ENCODE measurements at places on chromosomes 1 and 21.

DNA sequence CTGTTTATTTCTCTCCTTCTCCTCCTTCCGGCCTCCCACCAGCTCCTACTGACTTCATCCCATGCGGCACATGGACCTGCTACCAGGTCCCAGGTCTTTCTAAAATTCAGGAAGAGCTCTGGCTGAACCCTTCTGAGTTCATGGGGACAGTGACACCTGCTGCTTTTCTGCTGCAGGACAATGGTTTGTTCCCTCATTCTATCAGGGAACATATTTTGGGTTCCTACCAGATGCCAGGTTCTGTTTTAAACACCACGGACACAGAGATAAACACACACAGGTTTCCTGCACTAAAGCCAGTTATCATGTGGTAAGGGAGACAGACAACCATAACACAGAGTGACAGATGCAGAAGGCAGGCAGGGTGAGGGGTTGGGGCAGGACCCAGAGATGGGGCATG is 114.0 kb upstream of the RAB4A start:
- DNase-seq, result no peak

DNA sequence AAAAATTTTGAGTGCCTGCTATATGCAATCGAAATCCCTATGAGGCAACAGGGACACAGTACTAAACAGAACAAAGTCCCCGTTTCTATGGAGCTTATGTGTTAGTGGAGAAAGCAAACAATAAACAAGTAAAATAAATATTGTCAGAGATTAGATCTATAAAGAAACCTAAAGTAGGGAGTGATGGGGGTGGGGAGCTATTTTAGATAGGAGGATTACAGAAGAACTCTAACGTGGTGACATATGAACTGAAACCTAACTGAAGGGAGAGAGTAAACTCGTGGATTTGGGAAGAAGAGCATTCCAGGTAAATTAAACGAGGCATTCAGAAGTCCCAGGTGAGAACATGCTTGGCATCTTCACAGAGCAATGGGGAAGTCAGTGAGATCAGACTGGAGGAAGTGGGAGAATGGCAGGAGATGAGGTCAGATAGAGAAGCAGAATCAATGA is 154.5 kb downstream of the DENND1B start:
- no peak for DNase-seq

- no peak for DNase-seq
Observed at GRCh38 chr21:35216996-35217395, 167.9 kb upstream of the RUNX1 start.

DNA sequence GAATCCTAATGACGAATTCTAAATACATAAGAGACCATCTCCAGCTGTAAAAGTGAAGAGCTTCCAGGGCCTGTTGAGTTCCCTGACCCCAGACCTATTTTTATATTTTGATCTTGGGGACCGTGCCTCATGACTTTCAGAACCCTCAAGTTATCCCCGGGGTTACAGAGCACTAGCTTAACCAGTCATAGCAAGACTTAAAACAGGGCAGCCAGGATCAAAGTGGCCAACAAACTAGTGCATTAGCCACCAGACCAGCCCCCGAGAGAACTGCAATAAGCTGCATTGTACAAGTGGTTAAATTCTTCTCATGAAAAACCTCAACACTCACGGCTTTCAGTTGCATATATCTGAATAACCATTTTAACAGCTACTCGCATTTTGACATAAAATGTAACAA is 183.0 kb downstream of the BARHL2 start:
- DNase-seq, result no peak

DNA sequence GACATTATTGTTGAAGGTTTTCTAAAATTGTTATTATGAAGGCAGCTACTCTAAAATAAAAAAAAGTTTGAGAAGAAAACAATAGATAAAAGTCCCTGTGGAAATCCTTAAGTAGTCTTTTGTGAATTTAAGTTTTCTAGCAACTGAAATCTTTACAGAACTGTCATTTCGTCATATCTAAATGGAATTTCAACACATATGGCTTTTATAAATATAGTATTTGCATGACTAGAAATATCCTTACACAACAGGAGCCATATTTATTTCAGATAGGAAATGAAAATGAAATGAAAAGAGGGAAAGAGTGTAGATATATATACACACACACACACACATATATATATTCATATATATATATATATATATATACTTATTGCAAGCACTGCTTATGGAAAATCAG is 204.7 kb upstream of the RGS18 start:
- DNase-seq, result no peak

DNA sequence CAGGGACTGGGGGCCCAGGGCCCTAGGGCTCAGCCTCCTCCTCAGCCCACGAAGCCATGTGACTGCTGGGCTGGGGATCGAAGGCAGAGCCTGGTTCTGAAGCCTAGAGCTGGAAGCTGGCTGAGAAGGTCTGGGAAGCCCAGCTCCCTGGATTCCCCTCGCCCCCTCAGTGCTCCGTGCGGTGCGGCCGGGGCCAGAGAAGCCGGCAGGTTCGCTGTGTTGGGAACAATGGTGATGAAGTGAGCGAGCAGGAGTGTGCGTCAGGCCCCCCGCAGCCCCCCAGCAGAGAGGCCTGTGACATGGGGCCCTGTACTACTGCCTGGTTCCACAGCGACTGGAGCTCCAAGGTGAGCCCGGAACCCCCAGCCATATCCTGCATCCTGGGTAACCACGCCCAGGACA is 9.1 kb downstream of the ADAMTSL4 start:
- no peak for DNase-seq

GRCh38 chr21:46069719-46070279 is 28.1 kb upstream of the COL6A2 start:
- peak; percentile 13 for DNase-seq

DNA sequence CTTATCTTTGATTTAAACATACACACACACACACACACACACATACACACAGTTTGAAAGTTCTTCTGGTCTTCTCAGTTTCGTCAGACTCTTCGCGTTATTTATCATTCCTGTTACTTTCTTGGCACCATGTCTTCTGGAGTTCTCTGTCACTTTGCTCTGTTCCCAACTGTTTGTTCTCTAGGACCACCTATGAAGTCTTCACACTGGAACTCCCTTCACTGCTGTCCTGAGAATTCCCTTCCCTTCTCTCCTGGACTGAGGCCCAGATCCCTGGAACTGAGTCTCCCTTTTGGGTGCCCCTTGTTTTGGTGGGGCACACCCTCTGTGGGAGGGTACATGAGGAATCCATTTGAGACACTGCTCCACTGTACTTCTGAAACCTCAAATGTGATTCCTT is 30.5 kb downstream of the ALG14 start:
- DNase-seq, result no peak

DNA sequence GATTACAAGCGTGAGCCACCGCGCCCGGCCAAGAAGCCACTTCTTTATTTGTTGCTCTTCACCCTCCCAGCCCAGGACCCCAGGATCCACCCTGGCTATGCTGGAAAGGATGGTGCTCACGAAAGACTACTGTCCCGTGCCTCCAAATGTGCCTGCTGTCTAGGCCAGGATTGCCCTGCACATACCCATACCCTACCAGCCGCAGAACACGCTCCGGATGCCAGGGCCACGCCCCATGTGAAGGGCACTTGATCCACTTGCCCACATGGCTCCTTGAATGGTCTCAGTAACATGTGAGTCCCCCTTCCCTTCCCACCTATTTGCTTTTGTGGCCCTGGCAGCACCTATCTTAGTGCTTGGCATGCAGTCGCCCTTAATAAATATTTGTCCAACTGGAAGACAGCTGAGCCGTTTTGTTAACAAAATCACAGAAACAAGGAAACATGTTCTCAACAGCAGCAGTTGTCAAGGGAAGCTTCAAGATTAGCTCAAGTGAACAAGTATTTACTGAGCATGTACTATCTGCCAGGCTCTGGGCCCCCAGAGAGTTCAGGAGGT is 13.8 kb upstream of the UBXN10 start:
- DNase-seq, result no peak

DNA sequence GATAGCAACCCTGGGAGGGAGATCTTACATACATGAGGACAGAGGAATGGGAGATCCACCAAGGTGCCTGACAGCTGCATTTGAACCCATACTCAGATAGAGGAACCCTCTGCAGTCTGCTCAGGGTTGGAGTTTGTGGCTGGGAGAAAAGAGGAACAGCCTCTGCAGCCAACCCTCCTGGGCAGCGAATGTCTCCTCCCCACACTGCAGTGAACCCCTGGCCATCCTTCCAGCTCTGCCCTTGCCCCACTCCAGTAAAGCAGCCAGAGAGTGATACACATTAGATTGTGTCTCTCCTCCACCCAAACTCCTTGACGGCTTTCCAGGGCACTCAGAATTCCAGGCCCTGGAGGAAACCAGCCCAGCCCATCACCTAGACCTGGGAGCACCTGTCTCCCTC is 137.7 kb downstream of the RUNX1 start:
- no peak for DNase-seq

DNA sequence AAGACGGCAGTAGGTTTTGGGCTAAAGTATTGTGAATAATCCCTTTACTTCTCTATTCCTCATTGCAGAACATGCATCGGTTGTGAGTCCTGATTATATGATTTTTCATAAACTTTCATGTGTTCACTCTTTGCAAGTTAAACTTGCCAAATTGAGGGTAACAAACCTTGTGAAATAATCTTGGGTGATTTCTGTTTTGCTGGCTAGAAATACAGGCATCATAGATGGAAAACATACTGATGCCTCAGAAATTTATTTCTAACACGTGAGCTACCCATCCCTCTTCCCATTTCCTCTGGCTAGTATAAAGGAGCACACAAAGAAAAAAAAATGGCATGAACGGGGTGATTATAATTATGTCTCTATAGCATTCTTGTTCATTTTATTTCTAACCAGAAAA is 39.6 kb downstream of the RGS5 start:
- DNase-seq, result no peak

DNA sequence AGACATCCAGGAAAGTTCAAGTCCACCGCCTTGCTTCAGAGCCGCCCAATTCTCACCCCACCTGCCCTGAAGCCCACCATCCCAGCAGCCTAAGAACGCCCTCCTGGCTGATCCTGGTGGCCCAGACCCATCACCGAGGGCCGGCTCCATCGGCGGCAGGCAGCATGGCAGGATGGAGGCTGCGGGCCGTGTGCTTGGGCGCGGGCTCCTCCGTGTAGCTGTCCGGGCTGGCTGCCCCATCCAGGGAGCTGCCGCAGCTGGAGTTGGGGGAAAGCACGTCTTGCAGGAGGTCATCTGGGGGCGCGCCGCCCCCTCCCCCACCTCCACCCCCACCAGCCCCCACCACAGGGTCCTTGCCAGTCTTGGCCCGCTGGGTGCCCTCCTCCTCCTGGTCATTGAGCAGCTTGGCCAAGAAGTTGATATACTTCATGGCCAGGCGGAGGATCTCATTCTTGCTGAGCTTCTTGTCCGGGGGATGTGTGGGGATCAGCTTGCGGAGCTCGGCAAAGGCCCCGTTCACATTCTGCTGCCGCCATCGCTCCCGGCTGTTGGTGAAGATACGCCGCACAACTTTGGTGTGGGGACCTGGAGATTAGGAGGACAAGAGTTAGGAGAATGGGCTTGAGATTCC is 12.3 kb downstream of the TAL1 start:
- DNase-seq, result no peak

DNA sequence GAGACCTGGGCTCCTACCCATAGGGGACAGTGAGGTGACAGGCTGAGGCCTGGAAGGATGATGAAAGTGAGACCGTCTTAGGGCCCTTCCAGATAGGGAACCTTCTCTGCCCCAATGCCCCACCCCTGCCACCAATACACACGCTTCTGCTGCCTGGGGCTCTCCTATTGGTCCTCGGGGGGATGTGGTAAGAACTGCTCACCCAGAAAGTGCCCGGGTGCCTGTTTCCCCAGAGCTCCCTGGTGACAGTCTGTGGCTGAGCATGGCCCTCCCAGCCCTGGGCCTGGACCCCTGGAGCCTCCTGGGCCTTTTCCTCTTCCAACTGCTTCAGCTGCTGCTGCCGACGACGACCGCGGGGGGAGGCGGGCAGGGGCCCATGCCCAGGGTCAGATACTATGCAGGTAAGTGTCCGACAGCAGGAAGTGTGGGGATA is 948 bp downstream of the SEMA4A start:
- DNase-seq, result no peak

DNA sequence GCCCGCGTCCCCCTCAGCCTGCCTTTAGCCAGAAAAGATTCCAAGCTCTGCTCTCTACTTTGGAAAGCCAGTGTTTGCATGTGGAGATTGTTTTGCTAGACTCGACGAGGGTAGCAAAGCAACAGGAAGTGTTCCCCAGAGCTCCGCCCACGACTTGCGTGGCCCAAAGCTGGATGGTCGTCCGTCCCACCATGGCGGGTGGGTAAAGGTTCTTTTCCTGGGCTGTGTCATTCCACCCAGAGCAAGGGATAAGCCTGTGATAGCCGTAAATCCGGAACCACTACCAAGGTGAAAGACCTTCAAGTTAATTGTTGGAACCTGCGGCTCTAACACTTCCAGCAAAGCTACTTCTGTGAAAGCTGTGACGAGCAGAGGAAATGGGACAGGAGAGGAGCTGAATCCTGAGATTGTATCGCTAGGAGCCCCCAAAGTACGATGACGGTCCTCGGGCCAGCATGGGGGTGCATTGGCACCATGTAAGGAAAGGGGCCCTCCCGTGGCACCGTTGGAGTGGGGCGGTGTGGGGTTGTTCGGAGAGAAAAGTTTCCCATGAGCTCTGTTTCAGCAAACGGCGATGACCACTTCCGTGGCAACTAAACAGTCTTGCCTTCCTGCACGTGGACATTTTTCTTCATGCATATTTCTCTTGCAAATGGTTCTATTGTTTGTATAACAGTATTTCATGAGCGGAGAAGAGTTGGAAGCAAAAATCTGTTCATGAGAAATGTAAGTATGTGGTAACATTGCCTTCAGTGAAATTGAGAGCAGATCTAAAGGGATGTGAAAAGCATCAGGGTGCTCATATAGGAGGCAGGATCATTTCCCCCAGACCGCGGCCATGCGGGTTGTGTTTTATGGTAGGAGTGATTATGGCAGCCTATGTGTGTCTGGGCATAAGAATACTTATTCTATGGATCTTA is 8.4 kb downstream of the MX2 start:
- DNase-seq, result peak; percentile 41

- DNase-seq, result no peak
Observed at GRCh38 chr1:180312926-180313325, 82.9 kb downstream of the LHX4 start.
